NAMALWA (cell line): ENCODE measurements at places on chromosomes 2 and 18.

GRCh38 chr2:25790074-25790790 lies 88.1 kb downstream of the ASXL2 start:
- no peak for DNase-seq

DNA sequence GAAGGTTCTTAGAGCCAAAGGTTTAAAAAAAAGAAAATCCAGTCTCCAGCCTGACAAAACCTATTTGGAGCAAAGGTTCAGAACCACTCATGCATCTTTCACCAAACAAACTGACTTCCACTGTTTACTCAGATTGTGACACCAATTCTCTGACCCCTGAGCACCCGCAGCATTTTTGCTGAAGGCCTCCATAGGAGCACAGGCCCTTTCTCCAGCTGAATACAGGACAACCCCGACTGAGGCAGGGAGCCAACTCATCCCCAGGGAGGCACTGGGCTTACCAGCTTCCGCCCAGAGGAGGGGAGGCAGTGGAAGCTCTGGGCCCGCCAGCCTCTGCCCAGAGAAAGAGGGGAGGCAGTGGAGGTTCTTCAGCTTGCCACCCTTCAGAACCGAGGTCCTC lies 51.0 kb upstream of the CNGA3 start:
- DNase-seq: no peak

GRCh38 chr2:513981-514706 lies 163.1 kb downstream of the TMEM18 start:
- no peak for DNase-seq

DNA sequence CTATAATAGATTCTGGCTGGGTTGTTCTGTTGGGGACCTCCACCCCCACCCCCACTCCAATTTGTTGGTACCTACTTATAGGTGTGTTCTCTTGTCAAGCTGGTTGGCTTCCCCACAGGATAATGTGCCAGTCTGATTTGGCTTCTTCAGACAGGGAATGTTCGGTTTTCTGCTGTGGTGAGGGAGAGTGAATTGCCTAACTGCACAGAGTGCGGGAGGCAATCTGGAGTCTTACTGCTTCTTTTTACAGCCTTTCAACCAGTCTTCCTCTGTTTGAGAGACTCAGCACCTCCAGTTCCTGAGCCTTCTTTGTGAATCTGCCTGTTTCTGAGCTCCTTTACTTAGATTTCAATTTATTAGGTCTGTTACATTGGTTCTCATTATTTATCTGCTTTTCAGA lies 27.4 kb upstream of the SNORC start:
- DNase-seq: no peak

- peak; percentile 16 for DNase-seq
Measured at GRCh38 chr18:29191263-29191662, 1014.3 kb upstream of the CDH2 start.

DNA sequence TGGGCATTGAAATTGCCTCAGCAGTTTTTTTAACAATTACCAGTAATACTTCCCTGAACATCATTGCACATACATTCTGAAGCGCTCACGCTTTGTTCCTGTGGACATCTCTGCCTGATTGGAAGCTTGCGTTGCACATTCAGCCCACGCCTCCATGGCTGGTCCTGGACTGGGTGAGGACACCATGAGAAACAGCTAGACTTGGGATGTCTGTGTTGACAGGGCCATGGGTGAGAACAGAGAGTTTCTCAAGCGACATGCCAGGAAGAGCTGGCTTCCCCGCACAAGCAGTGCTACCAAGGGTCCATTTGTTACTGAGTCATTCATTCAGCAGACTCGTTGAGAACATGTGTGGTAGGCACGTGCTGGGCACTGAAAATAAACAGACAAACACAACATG lies 166.3 kb downstream of the GBX2 start:
- no peak for DNase-seq

DNA sequence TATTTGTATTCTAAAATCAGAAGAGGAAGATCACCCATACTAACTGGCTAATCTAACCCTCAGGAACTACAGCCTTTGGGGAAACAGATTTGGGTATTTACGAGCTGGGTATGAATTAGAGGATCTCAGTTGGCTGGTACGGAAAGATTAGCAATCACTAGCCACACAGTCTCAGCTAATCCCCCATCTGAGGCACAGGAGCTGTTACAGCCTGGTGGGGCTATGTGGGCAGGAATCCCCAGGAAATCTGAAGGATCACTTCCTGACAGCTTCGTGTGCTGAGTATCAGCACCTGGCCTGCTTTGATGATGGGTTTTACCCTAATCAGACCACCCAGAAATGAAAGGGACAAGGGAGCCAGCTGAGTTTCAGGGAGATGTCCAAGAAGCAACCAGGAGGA lies 206.3 kb downstream of the AFF3 start:
- no peak for DNase-seq

DNA sequence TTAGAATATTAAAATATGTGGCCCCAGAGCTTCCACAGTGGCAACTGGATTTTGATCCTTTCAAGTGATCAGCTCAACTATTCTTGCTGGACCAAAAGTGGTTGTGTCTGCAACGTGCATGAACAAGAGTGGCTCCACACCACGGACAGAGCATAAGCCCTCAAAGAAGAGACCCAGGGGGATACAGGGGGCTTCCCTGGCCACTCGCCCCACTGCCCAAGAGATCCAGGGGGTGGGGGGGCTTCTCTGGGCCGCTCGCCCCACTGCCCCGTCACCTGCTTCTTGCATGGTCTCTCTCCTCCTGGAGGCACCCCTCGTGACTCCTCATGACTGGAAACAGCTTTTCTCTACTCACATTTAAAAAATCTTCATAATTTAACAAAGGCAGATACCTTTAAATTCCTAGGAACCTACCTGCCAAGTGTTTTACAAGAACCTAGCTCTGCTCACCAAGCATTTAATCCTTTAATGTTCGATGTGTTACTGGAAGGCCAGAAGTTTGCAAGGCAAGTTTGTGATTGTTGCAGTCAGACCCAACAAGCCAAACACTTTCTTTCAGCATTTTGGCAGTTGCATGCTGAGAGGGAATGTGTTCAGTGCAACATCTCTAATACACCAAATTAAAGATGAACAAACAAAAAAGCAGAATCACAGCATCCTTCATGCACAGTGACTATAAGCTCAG lies 174.3 kb downstream of the BCL2 start:
- no peak for DNase-seq

- DNase-seq: peak; percentile 41
Measured at GRCh38 chr18:49486134-49486533, 900 bp downstream of the C18orf32 start.

DNA sequence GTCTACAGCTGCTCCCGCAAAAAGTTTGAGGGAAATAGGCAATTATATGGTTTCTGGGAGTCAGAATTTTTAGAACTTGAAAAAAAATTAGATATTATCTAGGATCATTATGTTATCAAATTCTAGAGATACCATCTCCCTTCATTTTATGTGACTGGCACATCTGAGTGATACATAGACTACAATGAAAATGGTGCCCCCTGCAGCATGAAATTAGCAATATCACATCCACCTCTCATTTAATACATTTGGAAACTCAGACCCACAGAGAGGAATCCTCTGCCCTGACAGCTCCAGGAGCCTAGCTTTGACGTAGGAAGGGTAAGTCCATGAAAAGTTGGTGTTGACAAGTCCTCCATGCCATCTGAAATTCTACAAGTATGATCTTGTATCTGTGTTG lies 381.6 kb downstream of the SUCLG1 start:
- peak; percentile 55 for DNase-seq

GRCh38 chr2:133360882-133361281 lies 207.4 kb downstream of the NCKAP5 start:
- DNase-seq: no peak

- no peak for DNase-seq
Measured at GRCh38 chr2:20728114-20728758, 61.3 kb downstream of the GDF7 start.

DNA sequence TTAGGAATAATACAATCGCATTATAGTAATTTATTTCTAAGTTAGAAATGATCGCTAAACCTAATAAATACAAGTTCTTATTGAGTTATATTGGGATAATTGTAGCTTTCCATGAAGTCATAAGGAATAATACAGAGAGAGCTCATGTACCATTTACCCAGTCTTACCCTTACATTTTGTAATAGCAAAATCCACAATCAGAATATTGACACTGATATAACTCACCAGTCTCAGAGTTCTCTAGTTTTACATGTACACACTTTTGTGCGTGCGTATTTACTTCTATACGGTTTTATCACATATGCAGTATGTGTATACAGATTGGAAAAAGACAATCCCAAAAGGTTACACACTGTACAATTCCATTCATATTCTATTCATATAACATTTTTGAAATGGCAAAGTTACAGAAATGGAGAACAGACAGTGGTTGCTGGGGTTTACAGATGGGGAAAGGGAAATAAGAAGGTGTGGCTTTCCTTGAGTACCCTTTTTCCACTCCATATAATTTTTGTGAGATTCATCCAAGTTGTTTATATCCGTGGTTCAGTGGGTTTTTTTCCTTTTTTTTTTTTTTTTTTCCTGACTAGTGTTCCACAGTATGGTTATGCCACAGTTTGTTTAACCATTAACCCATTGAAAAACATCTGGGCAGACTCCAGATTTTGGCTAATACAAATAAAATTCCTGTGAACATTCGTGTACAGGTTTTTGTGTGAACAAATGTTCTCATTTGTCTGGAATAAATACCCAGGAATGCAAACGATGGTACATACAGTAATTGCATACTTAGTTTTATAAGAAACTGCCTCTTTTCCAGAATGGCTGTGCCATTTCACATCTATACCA lies 117.2 kb downstream of the HNMT start:
- DNase-seq: no peak

GRCh38 chr2:127233710-127234109 lies 13.6 kb upstream of the CYP27C1 start:
- no peak for DNase-seq

DNA sequence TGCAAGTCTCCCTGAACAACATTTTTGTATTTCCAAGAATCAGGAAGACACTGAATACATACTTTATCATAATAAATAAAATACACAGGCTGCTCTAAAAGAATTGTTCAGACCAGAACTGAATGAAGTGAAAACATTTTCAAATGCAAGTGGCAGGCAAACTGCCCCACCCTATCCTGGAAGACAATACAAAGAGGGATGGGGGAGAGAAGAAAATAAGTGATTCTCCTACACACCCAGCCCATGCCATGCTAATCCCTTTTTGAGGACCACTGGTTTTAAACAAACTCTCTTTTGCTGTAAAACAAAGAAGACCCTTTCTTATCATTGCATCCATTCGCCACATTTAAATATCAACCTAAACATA lies 95.6 kb downstream of the PID1 start:
- DNase-seq: no peak

GRCh38 chr2:215405722-215406581 lies 29.9 kb downstream of the FN1 start:
- DNase-seq: no peak

DNA sequence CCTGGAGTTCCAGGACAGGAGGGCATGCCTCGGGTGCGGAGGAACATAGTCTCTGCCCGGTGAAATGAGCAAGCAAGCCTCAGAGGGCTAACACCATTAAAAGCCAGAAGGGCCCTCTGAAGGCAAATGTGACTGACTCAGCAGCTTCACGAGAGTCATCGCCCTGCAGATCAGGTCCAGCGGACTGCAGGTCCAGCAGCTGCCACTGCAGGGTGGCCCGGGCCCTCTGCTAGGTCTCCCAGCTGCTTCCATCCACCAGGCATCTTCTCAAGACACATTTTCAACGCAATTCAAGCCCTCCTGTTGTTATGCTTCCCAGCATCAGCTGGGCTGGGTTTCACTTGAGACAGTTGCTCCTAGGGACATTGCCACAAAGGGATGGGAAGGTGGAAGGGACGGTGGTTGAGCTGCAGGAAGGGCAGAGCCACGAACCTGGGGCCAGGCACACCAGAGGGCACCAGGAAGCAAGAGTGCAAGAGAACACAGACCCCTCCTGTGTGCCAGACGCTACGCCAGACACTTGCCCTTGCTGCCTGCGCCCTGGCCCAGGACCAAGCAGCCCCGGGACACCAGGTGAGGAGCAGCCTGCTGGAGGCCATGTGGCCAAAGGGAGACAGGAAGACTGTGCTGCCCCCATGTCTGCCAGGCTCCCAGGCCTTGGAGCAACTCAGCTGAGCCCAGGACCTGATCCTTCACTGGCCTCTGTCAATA lies 173.0 kb downstream of the HDAC4 start:
- no peak for DNase-seq

- peak; percentile 49 for DNase-seq
Measured at GRCh38 chr18:45386041-45386655, 229.1 kb upstream of the SLC14A2 start.

- DNase-seq: no peak
Measured at GRCh38 chr2:7693246-7694075, 776.2 kb downstream of the RNF144A start.

- no peak for DNase-seq
Measured at GRCh38 chr2:136990316-136990715, 225.0 kb downstream of the THSD7B start.

- DNase-seq: no peak
Measured at GRCh38 chr18:57797209-57797651, 5.9 kb downstream of the ATP8B1 start.

DNA sequence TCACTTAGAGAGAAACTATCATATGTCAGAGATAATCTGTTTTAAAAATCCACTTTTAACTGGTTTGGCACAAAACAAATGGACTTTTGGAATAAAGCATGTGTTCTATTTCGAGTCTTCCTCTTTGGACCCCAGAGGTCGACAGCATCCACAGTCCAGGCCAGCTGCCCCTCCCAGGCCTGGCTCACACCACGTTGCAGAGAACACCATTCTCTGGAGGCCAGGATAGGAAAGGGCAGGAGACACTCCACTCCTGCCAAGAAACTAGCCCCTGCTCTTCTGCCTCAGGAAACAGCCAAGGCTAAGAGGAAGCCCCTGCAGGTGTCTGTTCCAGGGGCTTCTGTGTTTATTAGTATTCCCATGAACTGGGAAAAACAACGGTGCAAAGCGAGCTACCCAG lies 456.6 kb upstream of the ID2 start:
- no peak for DNase-seq

- DNase-seq: peak; percentile 22
Measured at GRCh38 chr2:221571551-221572218, 419 bp downstream of the EPHA4 start.

DNA sequence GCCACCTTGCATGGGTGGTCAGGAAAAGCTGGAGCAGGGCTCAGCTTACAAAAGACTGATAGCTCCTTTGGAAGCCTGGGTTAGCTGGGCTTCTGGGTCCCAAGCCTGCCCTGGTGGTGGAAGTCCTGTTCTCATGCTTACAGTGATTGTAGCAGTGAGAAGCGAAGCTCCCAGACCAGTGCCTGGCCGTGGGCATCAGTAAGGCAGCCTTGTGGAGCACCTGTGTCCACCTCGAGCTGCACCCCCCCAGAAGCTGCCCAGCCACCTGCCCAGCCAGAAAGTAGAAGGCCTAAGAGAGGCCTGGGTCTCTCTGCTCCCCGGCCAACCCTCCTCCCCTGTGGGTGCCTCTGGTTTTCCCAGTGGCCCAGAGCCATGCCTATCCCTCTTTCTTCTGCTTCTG lies 10.5 kb downstream of the GLI2 start:
- no peak for DNase-seq

DNA sequence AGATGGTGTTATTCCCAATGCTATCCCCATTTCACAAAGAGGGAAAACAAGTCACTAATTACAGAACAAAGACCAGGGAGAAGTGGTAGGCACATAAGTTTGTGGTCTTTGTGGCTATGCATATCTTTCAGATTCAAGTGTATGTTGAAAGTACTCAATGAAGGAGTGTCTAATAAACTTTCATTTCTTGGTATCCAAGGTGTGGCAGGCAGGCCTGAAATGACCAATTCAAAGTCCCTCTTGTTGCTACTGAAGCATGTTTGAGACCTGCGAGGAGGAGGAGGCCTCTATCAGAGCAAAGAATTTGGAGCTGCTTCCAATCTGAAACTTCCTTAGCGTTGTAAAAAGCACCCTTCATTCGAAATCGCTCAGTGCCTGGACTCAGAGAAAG lies 60.9 kb upstream of the KLF7 start:
- DNase-seq: no peak

GRCh38 chr2:224901121-224901676 lies 141.1 kb downstream of the DOCK10 start:
- no peak for DNase-seq
